ENCODE measurements at places on chromosomes 1 and 21.

DNA sequence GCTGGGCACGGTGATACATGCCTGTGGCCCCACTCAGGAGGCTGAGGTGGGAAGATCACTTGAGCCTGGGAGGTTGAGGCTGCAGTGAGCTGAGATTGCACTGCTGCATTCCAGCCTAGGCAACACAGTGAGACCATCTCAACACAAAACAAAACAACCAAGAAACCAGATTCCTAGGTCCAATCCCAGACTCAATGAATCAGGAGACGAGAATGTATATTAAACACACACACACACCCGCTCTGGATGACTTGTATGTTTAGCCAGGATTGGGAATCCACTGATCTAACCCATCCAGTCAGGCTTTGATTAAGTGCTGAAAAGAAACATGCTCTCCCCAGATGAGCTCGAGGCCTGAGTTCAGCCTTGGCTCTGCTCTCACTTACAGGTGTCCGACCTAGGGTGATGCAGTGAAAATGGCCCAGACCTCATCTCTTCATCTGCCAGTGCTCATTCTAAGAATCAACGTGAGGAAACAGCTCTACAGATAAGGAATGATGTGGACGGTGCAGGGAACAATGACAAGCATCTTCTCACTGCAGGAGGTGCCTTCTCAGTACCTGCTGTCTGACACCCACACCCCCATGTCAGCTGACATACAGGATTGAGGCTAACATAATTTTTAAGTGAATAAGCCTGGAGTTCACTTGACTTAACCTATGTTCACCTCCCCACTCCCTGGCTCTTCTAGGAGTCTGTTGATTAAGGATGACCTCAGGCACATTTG, 15.3 kb upstream of the SRSF4 start:
- DNase-seq = no peak

GRCh38 chr1:78869136-78869535, 137.4 kb downstream of the ADGRL4 start:
- DNase-seq = no peak

DNA sequence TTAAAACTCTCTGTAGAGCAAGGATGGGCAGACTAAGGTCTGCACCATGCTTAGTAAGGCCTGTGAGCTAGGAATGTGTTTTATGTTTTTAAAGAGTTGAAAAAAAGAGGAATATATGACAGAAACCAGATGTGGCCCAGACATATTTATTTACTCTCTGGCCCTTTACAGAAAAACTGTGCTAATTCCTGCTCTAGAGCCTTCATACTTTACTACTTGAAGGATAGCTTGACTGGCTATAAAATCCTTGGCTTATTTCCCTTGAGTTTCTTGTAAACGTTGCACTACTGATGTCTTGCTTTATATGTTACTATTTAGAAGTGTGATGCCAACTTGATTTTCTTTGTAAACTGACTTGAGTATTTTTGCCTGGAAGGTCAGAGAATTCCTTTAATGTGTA, 33.5 kb downstream of the CTBS start:
- no peak for DNase-seq

- no peak for DNase-seq
These were observed 559 bp downstream of the SERTAD4 start for GRCh38 chr1:210233216-210233494.

GRCh38 chr1:185719021-185719420, 15.2 kb upstream of the HMCN1 start:
- DNase-seq = no peak

DNA sequence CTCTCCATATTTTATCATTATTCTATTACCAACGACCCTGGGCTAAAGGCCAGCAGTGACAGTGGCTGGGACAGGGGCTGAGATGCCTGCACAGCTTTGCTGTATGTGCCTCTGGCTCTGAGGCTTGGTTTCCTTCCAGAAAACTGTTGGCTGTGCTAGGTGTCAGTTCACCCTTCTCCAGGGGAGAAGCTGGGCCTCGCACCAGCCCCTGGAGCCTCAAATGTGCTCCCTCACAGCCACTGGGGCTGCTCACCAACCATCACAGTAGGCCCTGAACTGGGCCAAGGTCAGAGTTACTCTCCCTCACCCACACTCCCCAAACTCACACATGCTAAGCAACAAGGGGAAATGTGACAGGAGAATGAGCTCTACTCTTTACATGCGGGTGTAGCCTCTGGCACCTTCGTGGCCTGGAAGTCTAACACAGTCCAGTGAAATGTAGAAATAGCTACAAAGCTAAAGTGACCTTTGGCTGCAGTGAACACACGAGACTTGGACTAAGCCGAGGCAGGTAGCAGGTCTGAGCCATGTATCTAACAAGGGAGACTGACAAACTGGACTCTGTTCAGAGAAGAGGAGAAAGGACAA, 4.7 kb upstream of the CD160 start:
- DNase-seq = no peak

DNA sequence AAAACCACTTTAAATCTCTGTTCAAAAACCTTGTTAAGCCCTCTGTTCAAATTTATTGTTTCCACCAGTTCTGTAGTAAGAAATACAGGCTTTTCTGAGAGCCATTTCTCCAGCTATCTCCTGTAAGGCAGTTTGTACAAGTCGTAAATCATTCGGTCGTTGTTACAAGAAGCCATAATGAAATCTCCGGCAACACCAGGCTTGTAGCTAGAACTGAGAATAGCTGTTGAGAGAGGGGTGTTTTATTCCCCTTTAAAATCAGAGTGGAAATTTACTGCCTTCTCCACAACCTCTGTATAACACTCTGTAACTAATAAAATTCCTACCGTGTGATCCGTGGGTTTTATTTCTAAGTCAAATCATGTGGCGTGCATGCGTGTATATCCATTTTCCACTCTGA, 335.8 kb upstream of the KAZN start:
- DNase-seq = no peak

DNA sequence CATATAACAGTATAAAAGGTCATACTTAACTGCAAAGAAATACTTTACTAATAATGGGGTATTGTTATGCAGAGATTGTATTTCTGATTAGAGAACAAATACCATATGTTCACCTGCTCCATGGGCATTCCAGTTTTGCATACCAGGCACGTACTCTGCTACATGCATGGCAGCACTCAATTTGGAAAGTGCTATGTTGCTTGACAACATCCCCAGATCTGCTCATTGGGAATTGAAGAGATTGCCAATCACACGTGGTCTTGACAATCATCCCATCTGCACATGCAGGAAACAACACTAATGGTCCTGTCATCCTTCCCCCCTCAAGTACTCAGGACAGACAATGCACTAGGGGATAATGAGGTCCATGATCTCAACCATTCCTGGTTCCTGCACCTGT, 63.4 kb upstream of the PDE4B start:
- DNase-seq = no peak

GRCh38 chr1:243316366-243316989, 60.6 kb downstream of the SDCCAG8 start:
- peak; percentile 45 for DNase-seq

DNA sequence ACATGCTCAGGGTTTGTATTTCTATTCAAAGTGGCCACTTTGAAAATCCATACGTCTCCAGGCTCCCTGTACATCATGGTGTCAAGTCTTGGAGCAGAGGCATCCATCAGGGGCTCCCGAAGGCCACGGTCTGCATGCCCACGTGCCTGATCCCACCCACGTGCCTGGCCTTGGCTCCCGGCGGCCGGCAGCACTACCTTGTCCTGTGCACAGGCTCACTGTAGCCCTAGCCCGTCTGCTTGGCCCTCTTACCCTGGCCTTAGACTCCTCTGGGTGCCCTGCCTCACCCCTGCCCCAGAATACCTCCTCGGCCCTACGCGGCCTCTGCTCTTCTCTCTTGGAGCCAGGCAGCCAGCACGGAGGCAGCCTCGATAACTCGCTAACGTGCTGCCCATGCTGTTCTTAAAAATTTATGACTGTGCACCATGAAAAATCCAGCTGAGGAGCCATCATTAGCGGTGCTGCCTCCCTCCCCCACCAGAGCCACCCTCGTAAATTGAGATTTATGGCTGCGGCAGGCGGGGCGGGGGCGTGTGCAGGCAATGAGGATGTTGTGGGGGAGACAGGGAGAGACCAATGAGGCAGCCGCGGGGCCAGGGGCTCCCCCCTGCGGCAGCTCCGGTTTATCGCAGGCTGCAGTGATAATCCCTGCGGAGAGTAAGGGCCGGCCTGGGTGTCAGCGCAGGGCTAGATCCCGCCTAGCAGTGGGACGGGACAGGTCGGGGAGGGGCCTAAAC, 24.6 kb downstream of the DMAP1 start:
- peak; percentile 44 for DNase-seq

DNA sequence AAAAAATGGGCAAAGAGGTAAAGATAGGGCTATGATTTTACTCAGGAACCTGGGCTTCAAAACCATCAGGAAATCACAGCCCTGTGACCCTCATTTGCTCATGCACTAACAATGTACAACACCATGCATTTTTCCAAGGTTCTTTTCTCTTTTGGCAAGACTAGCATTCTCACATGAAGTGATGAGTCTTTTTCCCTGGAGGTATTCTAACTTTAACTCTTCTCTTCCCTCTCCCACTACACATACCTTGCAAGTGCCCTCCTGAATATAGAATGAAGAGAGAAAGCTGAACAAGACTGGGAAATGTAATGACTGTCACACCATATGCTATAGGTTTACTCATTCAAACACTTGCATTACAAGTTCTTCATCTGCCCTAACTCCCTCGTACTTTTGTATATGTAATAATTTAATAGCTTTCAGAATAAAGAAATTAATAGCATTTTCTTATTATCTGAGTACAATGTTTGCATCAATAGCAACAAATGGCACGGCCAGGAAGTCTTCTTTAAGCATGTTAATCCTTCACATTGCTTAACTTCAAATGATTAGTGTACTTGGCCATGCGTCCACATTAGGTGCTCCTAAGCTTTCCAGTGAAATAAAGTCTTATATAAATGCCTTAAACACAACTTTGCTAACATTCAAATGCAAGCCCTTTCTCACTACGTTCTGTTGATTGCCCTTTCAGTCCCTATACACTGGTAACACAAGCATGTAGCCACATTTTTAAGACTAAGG, 1.8 kb downstream of the NIBAN1 start:
- no peak for DNase-seq

GRCh38 chr1:88916883-88917282, 25.5 kb upstream of the GTF2B start:
- DNase-seq = no peak

DNA sequence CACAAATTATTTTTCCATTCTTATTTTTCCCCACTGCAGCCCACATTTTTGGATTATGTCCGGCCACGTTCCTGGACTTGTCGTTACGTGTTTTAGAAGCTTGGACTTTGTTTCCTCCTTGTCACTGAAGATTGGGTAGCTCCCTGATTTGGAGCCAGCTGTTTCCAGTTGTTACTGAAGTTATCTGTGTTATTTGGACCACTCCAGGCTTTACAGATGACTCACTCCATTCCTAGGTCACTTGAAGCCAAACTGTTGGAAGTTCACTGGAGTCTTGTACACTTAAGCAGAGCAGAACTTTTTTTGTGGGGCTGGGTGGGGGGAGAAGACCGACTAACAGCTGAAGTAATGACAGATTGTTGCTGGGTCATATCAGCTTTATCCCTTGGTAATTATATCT, 12.2 kb upstream of the AXDND1 start:
- no peak for DNase-seq

Measured in upper lobe of left lung (tissue), 6 donors.